ENCODE measurements at places on chromosomes 7 and 10.

DNA sequence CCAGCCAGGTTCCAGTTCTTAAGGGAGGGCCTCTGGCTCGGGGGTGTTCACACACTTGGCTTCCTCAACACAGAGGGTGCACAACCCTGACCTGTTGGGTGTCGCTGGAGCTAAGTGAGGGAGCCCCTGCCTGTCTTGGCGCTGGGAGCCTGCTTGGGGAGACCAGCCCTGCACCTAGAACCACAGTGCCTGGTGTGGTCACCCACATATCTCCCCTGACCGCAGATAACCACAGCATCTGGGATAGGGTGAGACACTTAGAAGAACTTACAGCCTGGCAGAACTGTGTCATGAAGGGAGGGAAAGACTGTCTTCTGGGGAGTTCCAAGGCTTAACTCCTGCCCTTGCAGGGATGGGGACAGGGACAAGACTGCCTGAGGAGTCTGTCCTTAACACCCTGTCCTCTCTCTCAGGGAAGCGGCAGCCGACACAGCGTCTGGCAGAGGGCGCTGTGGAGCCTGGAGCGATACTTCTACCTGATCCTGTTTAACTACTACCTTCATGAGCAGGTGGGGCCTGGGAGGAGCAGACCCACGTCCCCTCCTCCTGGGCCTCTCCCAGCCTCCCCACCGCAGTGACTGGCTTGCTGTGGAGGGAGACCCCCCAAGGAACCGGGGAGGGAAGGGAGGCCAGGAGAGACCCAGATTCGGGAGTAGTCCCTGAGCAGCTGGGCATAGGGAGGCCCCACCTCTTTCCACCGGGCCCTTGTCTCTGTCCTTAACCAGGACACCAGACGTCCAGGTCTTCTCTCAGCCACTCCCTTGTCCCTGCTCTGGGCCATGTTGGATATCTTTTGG, 59.0 kb downstream of the PALD1 start:
- no peak for DNase-seq

- no peak for DNase-seq
These were observed 145.4 kb downstream of the SNX10 start for GRCh38 chr7:26437003-26437532.

GRCh38 chr7:66330961-66331360, 125.8 kb downstream of the TPST1 start:
- no peak for DNase-seq

GRCh38 chr7:121394709-121395140, 1.4 kb downstream of the FAM3C start:
- no peak for DNase-seq

DNA sequence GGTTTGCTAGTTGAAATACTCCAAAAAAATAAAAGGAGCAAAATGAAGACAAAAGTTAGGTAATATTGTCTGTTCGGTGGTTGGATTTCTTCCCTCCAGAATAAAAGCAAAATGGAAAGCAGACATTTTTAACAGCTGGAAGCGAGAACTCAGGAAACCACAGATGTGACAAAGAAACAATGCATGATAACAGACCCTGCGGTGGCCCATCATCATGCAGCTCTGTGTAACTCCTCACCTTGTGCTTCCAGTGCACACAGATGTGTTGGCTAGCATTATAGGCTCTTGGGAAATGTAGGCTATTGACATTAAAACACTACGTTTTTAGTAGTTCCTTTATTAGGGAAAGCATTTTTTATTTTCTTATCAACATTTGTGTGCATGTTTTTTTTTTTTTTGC, 53.9 kb upstream of the ARL4A start:
- no peak for DNase-seq

DNA sequence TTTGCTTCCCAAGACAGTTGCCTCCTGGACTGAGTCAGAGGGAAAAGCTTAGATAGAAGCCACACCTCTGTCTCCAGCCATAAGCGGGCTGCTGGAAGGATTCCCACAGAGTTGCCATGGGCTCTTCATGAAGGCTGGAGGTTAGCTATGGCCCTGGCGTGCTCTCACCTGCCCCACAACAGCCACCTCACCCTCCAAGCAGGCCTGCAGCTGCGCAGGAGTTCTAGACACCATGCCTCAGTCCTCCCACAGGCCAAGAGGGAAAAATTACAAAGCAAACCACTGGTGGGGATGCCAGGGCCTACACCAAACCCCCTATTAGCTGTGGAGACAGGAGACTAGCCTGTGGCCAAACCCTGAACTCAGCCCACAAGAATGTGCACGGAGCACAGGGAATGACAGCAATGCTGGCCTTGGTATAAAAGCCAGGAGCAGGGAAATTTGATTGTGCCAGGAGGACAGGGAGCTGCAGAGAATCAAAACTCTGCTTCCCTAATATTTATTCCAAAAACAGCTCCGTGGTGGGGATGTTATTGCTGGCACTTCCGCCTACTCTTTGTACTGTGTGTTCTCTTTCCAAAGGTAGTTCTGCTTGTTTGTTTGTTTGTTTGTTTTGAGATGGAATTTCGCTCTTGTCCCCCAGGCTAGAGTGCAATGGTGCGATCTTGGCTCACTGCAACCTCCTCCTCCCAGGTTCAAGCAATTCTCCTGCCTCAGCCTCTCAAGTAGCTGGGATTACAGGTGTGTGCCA, 60.3 kb upstream of the STK17A start:
- no peak for DNase-seq

DNA sequence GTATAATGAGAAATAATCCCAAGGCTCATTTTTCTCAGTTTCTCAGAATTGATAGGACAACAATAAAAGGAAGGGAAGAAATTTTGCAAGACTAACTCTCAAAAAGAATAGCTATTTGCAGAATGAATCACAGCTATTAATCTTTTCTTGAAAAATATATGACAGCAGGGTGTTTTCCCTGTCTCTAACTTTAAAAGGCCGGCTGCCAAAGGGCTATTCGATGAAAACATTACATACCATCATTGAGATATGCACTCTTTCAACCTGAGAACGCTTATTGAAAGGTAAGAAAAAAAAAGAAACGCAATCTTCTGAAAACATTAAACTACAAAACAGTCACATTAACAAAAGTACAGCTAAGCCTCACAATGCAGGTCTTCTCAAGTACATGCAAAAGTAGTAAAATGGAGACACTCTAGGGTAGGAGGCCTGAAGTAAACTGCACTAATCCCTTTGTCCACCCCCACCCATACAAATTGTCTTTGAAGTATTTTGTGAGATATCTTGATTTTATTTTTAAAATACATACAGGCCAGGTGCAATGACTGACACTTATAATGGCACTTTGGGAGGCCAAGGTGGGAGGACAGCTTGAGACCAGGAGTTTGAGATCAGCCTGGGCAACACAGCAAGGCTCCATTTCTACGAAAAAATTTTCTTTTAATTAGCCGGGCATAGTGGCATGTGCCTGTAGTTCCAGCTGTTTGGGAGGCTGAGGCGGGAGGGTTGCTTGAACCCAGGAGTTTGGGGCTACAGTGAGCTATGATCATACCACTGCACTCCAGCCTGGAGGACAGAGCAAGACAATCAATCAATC, 83.0 kb downstream of the PARD3 start:
- no peak for DNase-seq

GRCh38 chr10:88059190-88059589, 195.8 kb downstream of the PTEN start:
- no peak for DNase-seq

DNA sequence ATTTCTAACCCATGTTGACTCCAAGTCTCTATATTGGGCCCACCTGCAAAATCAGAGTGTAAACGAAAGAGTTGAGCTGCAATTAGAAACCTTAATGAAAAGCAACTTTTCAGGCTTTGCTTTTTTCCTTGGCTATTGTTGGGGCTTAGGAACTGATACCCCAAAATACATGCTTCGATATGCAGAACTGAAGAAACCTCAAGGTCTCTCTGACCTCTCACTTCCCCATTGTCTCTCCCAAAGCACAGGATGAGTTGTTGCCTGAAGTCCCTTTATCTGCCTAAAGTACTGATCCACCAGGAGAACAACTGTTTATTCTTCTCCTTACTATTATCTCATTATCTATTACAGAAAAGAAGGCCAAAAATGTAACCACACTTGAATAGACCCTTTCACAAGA, 666.0 kb upstream of the LRRTM3 start:
- DNase-seq, result no peak

DNA sequence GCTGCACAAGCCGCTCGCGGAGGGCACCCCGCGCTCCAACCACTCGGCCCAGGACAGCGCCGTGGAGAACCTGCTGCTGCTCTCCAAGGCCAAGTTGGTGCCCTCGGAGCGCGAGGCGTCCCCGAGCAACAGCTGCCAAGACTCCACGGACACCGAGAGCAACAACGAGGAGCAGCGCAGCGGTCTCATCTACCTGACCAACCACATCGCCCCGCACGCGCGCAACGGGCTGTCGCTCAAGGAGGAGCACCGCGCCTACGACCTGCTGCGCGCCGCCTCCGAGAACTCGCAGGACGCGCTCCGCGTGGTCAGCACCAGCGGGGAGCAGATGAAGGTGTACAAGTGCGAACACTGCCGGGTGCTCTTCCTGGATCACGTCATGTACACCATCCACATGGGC, 50.0 kb downstream of the FIGNL1 start:
- DNase-seq, result no peak

DNA sequence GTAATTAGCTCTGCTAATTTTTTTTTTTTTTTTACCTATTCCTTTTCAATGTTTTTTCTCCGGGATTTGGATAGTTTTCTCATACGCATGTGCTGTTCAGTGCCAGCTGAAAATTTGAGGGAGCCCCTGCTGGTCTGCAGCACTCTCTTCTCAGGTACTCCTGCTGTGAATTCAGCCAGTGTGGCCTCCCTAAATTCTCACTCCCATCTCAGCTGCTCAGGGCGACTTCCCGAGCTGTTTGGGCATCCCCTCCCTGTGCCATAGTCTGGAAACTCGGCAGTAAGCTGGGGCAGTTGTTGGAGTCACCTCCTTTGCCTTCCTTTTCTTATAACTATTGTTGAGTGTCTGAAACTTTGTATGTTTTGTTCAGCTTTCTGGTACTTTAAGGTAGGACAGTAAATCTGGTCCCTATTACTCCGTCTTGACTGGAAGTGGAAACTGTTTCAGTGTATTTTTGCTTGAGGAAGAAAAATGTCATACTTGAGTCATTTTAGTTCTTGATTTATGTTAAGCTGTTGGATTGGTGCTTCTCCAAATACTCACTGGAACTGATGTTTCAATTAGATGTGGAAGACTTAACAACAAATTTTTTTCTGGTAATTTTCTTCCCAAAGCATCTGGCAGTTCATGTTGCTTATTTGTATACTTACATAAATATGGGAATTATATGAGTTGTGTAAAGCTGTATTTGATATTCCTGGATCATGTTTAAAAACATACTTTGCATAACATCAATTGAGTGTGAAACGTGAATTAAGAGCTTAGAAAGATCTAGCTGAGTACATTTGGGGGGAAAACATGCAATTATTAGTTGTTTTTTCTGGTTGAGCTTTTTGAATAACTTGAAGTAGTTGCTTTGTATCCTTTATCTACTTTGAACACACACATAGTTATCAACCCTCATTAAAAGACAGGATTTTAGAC, 33.7 kb downstream of the MINPP1 start:
- no peak for DNase-seq

GRCh38 chr7:110988890-110989501, 101.9 kb upstream of the LRRN3 start:
- no peak for DNase-seq

DNA sequence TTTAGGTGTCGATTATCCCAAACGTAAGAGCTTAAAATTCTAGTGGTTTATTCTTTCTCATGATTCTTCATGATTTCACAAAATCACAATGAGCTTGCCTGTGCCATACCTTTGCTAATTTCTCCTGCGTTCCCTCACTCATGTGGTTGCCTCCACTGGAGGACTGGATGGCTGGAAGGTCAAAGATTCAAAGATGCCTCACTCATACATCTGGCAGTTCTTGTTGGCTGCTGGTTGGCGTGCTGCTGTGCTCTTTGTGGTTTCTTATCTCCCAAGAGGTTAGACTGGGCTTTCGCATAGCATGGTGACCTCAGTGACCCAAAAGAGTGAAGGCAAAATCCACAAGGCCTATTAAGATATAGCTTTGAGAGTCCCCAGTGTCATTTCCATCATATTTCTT, 877.6 kb upstream of the AUTS2 start:
- no peak for DNase-seq

DNA sequence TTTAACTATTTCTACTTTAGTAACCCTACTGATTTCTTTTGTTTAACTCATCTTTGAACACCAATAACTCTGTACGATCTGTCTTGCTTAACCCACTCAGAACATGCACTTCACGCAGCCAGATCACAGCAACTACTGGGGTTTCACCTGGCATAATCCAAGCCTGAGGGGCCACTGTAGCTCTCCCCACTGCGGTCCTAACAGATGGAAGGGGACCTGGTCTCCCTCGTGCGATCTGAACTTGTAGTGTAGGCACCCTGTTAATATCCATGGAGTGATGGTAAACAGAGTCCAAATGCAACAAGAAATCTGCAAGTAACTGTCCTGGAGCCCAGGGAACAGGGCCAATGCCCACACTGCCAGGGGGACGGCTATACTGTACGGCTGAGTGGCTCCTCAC, 45.5 kb downstream of the INSIG1 start:
- DNase-seq, result no peak

DNA sequence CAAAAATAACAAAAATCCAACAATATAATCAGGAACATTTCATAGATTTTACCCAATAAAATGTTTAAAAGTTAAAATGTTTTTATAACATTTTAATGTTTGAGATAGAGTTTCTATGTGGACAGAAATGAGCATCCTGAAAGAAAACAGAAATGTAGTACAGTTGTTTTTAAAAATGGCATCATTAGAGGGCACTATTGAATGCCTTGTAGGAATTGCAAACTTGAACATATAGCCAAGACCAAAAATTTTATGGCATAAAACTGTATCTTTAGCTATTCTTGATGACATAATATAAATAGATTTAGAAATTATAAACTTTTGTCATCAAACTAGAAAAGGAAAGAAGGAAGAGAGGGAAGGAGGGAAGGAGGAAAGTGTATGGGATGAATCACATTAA, 1372.7 kb downstream of the GATA3 start:
- DNase-seq, result no peak

DNA sequence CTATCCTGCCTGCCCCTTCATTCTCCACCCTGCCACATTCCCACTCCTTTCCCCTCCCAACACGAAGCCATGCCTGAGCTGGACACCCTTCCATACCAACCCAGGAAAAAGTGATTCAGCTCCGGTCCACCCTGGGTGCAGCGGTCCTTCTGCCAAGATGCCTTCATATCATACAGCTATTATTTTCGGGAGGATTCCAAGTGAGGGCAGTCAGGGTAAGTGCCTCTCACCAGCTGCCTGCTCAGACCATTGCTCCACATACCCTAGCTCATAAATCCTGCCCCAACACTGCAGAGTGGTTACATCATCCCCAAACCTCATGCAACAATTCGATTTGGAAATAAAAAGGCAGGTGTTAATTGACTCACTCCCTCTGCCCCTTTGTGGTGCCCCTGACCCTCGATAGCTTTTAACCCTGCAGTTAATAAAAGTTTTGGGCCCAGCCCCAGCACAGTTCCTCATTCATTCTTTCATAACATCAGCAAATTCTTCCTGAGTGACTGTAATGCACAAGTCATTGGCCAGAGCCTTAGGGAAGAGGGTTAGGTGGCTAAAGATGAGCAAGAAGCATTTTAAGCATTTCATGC, 42.6 kb downstream of the ZNF503 start:
- no peak for DNase-seq

- DNase-seq, result no peak
These were observed 99.0 kb upstream of the SAMD8 start for GRCh38 chr10:75012471-75012870.

- no peak for DNase-seq
These were observed 2.9 kb downstream of the PKD2L1 start for GRCh38 chr10:100327007-100327717.

- no peak for DNase-seq
These were observed 21.1 kb upstream of the HBP1 start for GRCh38 chr7:107147464-107148393.

Measured in stimulated activated CD4-positive, alpha-beta T cell treated with anti-CD3 and anti-CD28 coated beads, Interleukin-1b, Interleukin-23, amount 100 ng/mL, for 24 hours (primary cell).